ENCODE measurements at places on chromosomes 3 and 15. TPM values are rescaled to one million over a fixed set of nuclear protein-coding genes. Genes with fewer than 3 reads are reported as not detected.

GRCh38 chr3:102069211-102069662 is 219.9 kb downstream of the NFKBIZ start:
- DNase-seq, result no peak

GRCh38 chr3:104755791-104756190 is 610.9 kb upstream of the ALCAM start:
- no peak for DNase-seq

DNA sequence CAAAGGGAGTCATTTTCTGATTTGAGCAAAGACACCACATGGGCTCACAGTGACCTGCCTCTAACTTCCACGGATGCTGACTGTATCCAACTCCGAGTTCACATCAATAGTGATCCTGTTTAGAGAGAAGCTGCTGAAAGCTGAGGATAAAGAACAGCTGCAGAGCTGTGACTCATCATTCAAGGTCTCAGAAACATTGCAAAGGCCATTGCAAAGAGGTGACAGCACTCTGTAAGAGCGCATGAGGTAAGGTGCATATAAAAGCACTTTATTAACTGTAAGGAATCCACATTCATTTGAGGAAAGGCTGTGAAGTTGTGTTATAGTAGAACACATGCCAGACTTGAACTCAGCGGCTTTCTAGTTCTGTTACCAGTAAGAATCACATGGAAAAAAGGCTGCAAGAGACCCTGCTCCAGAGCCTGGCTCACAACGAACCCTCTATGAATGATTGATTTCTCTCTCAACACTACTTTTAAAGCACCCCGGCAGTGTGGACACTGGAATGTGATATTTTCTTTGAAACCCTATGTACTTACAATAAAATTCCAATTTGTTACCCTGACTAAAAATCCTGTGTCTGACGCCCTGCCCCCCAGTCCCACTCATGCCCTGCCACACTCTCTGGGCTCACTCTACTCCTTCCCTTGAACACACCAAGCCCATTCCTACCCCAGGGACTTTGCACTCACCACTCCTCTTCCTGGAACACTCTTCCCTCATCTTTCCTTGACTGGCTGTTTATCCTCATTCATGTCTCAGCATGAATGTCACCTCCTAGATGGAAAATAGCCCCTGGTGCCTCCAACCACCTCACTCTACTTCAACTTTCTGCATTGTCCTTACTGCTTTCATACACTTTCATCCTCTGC is 111.2 kb downstream of the LSM3 start:
- no peak for DNase-seq

DNA sequence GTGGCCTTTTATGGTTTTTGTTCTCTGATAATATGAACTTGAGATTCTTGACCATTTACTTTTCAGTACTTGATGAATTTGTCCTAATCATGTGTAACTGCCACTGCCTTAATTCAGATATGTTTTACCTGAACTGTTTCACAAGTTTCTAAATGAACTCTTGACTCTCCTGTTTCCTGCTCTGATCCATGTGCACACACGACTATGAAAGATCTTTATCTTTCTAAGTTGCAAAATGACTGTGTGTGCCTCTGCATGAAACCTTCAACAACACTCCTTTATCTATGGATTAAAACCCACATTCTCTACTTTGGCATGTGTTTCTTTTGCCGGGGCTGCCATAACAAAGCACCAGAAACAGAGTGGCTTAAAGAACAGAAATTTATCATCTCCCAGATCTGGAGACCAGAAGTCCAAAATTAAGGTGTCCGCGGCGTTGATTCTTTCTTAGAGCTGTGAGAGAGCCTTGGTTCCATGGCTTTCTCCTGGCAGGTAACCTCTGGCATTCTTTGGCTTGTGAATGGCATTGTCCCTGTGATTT is 275.0 kb downstream of the ADAMTSL3 start:
- no peak for DNase-seq

DNA sequence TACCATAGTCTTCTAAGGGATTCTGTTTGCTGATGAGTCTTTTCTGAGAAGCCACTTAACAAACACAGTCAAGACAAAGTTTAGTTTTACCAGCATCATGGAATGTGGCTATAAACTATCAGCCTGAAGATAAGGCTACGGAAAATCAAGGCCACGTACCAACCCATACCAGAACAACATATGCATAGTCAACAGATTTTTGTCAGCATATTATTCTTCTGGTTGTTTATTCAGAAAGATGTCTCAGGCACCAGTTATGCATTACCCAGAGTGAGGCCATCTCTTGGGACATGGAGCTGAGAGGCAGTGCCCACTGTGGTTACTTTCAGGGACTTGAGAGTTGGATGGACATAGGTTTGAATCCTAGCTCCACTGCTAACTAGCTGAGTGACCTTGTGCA is 60.4 kb downstream of the SOX2 start:
- DNase-seq, result no peak

GRCh38 chr3:106675451-106675850 is 701.8 kb upstream of the CCDC54 start:
- DNase-seq, result no peak

The TM4SF1 gene
- 559 TPM for total RNA-seq

The ECE2 gene
- total RNA-seq, result not detected

All from breast epithelium (tissue), 4 donors.